Pons (tissue), 1 donor: ENCODE measurements at places on chromosomes 16 and 17.

- no peak for DNase-seq
Observed at GRCh38 chr17:49260817-49261291, 30.3 kb upstream of the PHOSPHO1 start.

GRCh38 chr17:79414063-79414792 is 196.6 kb downstream of the RBFOX3 start:
- no peak for DNase-seq

DNA sequence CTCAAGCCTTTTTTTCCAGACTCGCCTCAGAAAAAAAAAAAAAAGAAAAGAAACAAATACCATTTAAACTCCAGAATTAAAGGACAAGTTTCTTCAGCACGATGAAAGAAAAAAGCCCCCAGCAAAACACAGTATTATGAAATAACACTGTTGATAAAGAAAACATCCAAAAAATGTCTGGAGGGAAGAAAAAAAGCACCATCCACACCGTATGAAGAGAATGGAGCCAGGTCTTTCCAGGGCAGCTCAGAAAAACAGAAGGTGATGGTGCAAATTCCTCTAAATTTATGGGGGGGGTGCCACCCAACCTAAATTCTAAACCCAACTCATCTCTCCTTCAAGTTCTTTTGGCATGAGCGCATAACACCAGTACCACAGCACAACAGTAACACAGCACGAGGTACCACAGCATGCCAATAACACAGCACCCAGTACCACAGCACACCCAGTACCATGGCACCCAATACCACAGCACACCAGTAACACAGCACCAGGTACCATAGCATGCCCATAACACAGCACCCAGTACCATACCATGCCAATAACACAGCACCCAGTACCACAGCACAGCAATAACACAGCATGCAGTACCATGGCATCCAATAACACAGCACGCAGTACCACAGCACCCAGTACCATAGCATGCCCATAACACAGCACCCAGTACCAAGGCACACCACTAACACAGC is 19.0 kb downstream of the AXIN1 start:
- no peak for DNase-seq

DNA sequence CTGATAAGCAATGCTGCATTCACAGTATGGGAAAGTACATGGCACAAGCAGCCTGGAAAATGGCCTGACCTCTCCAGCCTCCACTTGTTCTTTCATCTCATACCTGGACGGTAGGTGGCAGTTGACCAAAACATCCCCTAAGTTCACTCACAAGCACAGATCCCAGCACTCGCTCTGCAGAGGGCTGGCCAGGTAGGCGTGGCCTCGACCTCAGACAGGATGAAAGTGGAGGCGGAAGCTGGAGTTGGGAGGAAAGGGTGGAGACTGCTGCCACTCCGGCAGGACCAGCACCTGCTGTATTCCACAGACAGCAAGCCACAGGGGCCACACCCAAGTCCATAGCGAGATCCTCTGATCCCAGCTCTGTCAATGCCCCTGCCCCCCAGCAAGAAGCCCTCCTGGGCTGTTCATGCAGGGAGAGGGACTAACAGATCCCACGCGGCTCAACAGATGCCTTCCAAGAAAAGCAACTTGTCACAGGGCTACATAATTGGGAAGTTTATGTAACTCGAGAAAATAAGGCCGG is 31.3 kb downstream of the ZCCHC14 start:
- DNase-seq, result peak; percentile 19

GRCh38 chr17:34261568-34262337 is 6.7 kb downstream of the CCL2 start:
- DNase-seq, result no peak

- peak; percentile 90 for DNase-seq
Observed at GRCh38 chr16:14263011-14263410, 191.9 kb downstream of the MRTFB start.

DNA sequence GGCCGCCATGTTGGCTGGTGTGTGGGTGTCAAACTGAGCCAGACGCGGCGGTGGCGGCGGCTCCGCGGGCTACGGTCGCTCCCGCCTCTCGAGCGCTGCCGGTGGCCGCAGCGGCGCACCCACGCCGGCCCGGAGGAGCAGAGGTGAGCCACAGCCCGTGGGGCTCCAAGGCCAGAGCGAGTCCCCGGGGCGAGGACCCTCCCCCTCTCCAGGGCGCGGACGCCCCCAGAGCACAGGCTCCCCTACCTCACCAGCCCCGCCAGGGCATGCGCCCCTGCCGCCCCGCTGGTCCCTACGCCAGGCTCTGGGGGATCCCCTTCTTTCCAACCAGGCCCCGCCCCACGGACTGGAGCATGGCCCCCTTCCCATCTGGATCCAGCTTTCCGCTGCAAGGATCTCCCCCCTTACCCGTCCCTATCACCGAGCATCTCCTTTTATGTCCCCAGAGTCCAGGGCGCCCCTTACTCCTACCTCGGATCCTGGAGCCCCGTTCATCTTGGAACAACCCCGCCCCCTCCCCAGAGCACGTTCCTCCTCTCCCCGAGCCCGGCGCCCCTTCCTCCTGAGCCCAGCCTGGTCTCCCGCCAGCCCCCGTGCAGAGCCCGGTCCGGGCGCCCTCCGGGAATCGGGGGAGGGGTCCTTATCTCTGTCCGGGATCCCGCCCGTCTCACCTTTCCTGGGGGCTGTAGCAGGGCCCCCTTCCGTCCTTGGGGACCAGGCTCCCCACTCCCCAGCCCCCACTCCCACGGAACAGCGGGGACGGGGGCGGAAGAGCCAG is 412 bp downstream of the EPN2 start:
- DNase-seq, result no peak

GRCh38 chr16:59213952-59214351 is 479.8 kb upstream of the GOT2 start:
- DNase-seq, result no peak

DNA sequence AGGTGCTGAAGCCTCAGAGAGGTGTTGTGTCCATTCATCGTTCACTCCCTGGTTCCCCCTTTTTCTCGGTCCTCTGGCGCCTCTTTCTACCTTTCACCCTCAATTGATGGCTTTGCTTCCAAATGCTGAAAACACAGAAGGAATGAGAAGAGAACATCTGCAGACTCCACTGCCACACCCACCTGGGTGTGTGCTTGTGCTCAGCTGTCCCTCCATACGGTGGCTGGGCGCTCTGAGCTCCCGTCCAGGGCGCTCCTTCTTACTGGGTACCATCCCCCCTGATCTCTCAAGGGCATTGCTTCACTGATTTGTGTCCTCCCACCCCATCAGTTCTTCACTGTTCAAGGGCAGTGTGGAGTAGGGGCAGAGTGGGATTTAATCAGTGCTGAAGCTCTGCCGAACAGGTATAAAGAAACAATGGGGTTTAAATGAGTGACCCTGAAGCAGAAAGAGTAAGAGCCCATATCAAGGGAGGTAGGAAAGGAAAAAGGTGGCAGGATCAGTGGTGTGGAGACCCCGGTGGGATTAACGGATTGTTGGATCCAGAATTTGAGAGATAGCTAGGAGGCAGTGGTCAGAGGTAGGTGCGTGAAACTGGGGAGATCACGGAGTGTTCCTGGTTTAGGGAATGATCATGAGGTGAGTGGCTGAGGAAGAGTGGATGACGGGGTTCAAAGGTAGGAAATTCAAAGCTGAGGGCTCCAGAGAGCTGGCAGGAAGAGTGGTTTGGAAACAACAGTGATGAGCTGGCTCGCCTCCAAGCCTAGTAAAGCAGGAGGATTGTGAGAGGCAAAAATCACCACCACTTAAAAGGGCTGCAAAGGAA is 40.8 kb downstream of the MRTFB start:
- no peak for DNase-seq

GRCh38 chr17:41367426-41368075 is 2.1 kb downstream of the KRT33B start:
- no peak for DNase-seq

DNA sequence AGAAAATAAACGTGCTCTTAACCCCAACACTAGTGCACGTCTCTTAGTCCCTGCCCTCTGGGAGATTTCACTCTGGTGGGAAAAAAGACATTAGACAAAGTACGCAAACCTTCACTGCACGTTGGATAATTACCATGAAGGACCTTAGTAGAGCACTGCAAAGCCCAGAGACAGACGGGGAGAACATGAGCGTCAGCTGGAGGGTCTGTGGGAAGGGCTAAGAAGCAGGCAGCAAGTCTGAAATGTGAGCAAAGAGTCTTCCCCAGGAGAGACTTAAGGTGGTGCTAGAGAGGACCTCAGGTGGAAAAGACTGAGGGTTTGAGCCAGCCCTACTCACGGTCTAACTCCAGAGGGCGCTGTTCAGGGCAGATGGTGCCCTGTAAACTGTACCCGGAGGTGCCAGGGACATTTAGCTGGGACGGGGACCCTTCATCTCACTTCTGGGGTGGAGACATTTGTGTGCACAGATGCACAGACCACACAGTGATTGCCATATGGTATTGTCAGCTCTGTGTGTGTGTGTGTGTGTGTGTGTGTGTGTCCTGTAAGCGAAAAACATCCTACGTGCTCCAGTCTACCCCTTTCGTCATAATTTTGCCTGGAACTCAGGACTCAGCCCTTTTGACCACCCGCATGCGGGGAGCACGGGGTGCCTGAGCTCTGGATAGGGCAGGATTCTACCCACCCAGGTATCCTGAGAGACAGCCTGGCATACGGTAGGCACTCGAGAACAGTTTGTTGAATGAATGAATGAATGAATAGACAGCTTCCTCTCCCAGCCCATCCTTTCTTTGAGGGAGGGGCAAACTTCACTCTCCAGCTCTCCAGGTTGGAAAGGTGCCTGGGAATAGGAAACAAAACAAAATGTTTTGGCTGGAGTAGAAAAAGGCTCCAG is 10.1 kb upstream of the STAC2 start:
- DNase-seq, result no peak

GRCh38 chr17:42410319-42410685 is 12.8 kb downstream of the CAVIN1 start:
- DNase-seq, result no peak

GRCh38 chr17:11026903-11027302 is 189.0 kb upstream of the PIRT start:
- DNase-seq, result no peak

- no peak for DNase-seq
Observed at GRCh38 chr17:18166894-18167293, 16.7 kb upstream of the ALKBH5 start.

- DNase-seq, result no peak
Observed at GRCh38 chr16:30697264-30698138, 1.5 kb upstream of the SRCAP start.

- DNase-seq, result no peak
Observed at GRCh38 chr17:8885967-8886684, 18.7 kb upstream of the PIK3R6 start.

GRCh38 chr17:27560668-27561067 is 70.3 kb upstream of the LGALS9 start:
- no peak for DNase-seq

DNA sequence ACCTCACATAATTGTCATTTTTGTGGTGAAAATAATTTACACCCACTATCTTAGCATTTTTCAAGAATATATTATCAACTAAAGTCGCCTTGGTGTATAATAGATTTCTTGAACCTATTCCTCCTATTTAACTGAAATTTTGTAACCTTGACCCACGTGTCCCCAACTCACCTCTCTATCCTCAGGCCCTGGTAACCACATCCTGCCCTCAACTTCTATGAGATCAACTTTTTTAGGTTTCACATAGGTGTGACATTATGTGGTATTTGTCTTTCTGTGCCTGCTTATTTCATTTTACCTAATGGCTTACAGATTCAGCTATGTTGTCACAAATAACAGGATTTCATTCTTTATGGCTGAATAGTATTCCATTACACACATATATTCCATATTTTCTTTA is 73.0 kb upstream of the CNTNAP4 start:
- DNase-seq, result no peak

- no peak for DNase-seq
Observed at GRCh38 chr17:74078363-74078941, 125.0 kb upstream of the RPL38 start.

GRCh38 chr16:75152635-75153034 is 4.3 kb downstream of the ZFP1 start:
- DNase-seq, result no peak

GRCh38 chr17:71900621-71901229 is 220.1 kb upstream of the SOX9 start:
- DNase-seq, result no peak

- DNase-seq, result no peak
Observed at GRCh38 chr17:2240541-2240940, 63.0 kb downstream of the SMG6 start.

GRCh38 chr17:15414532-15415306 is 52.7 kb downstream of the CDRT4 start:
- DNase-seq, result peak; percentile 30

GRCh38 chr17:32659419-32659842 is 172.6 kb downstream of the CDK5R1 start:
- peak; percentile 91 for DNase-seq

DNA sequence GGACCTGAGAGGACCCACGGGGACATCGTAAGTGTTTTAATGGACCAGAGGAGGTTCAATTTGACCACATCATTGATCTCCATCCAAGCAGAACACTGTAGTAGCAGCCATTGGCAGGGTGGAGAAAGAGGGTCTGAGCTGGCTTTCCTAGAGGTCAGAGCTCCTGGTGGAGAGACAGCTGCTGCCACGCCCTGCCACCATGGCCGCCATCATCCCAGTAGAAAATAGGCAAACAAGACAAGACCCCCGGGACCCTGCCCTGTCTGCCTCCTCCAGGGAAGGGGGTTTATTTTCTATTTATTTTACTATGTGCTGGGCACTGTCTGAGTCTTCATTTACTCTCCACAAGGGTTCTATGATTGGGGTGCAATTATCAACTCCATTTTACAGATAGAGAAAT is 11.4 kb upstream of the ITGA3 start:
- DNase-seq, result no peak

GRCh38 chr16:2273484-2273883 is 5.6 kb upstream of the RNPS1 start:
- no peak for DNase-seq

DNA sequence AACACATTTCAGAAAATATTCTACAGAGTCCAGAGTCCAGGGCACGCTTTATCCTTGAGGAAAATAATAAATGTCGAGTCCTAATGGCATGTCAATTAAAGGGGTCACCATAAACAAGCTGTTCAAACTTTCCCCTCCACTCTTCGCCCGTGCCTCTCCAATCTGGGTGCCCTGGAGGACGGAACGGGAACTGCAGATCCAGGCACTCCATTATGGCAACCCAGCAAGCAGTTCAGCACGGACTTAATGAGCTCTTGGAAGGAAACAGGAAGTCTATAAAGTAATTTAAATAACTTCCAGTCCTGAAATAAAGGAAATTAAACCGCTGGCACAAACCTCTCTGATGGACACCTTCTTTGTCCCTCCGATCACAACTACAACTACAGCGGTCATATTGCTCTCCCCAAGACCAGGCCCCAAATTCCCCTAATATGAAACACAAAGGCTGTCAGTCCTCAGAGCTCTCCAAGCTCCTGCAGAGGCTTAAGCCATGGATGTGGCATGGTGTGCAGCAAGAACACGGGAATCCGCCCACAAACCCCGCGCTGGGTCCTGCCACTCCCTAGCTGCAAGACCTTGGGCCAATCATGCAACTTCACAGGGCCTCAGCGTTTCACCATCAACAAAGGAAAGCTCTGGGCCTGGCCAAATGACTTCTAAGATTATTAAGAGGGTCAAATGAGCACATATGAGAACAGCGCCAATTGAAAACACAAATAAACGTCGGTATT is 52.6 kb downstream of the ZFHX3 start:
- DNase-seq, result no peak

GRCh38 chr16:69711115-69711740 is 15.1 kb downstream of the NQO1 start:
- DNase-seq, result no peak

GRCh38 chr17:72407336-72407909 is 286.6 kb downstream of the SOX9 start:
- peak; percentile 35 for DNase-seq
